ENCODE measurements at places on chromosomes 12 and 14.

- DNase-seq, result no peak
- no peak overlapping the region for H3K27ac ChIP-seq
- H3K36me3 ChIP-seq, result no peaks in the 10 kb centered on the region
- H3K4me1 ChIP-seq, result no peaks in the 10 kb centered on the region
- H3K4me3 ChIP-seq, result no peak overlapping the region
Observed at GRCh38 chr12:111260732-111261131, 108.2 kb downstream of the PHETA1 start.

- DNase-seq, result no peak
- H3K27ac ChIP-seq, result no peak overlapping the region
- H3K4me3 ChIP-seq, result no peak overlapping the region
- H3K4me1 ChIP-seq, result no peaks in the 10 kb centered on the region
Observed at GRCh38 chr12:53123578-53124351, 20.5 kb downstream of the SOAT2 start.

- H3K4me3 ChIP-seq, result no peak overlapping the region
- H3K4me1 ChIP-seq, result no peaks in the 10 kb centered on the region
- no peak overlapping the region for H3K27ac ChIP-seq
- no peaks in the 10 kb centered on the region for H3K27me3 ChIP-seq
- no peak for DNase-seq
Observed at GRCh38 chr14:79961197-79961596, 250.1 kb downstream of the DIO2 start.

DNA sequence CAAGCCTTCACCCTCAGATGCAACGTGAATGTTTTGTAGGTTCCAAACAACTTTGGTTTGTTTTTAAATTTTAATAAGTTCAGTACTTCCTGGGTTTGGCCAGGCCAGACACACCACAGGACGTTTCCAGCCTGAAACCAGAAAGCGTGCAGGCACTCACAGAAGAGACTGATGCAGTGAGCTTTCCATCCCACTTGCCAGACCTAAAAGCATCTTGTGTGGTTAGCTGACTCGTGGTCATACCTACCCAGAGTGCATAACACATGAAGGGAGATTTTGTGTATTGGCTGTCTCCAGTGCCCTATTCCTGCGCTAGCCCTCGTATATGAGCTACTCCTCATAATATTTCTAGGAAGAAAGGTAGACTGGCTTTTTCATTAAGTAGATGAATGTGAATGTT is 297.3 kb upstream of the FAR2 start:
- no peak overlapping the region for H3K4me3 ChIP-seq
- H3K4me1 ChIP-seq, result no peaks in the 10 kb centered on the region
- no peak for DNase-seq
- no peaks in the 10 kb centered on the region for H3K36me3 ChIP-seq
- no peaks in the 10 kb centered on the region for H3K27me3 ChIP-seq

DNA sequence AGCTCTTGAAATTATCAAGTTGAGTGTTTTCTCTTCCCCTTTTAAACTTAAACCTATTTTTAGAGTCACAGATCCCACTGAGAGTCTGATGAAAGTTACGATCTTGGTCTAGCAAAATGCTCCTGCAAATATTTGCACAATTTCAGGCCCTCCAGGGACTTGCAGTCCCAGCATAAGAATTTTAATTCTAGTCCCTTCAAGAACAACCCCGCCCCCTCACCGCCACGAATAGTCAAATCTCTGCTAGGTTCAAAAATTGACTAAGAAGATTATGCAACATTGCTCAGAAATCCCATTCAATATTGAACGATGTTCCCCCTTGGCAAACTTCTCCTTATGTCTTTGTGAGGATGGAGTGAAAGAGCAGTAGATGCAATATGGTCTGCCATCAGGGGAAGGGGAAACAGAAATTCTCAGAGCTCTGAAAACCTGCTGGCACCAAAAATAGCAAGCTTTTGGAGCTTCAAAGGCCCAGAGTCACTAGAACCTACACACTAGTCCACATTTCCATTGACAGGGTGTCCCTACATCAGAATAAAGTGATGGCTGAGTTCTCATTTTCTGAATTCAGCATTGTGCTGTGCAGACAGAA is 127.5 kb upstream of the CCDC175 start:
- peaks cover 16% of the 10 kb centered on the region for H3K27me3 ChIP-seq
- no peak overlapping the region for H3K27ac ChIP-seq
- H3K36me3 ChIP-seq, result no peaks in the 10 kb centered on the region
- H3K4me3 ChIP-seq, result no peak overlapping the region
- H3K4me1 ChIP-seq, result no peaks in the 10 kb centered on the region

- H3K27me3 ChIP-seq, result no peaks in the 10 kb centered on the region
- H3K36me3 ChIP-seq, result no peaks in the 10 kb centered on the region
- peaks cover 32% of the 10 kb centered on the region for H3K4me1 ChIP-seq
- DNase-seq, result peak; percentile 71
- no peak overlapping the region for H3K27ac ChIP-seq
Observed at GRCh38 chr12:26704214-26704613, 128.8 kb downstream of the ITPR2 start.

- H3K36me3 ChIP-seq, result no peaks in the 10 kb centered on the region
- H3K27me3 ChIP-seq, result no peaks in the 10 kb centered on the region
- H3K4me3 ChIP-seq, result no peak overlapping the region
- H3K27ac ChIP-seq, result peak overlapping the region; percentile 91
- H3K4me1 ChIP-seq, result peaks cover 26% of the 10 kb centered on the region
Observed at GRCh38 chr12:124625867-124626675, 58.7 kb upstream of the NCOR2 start.

GRCh38 chr14:64509036-64509435 is 4.5 kb downstream of the ZBTB1 start:
- no peak overlapping the region for H3K4me3 ChIP-seq
- DNase-seq, result no peak
- no peaks in the 10 kb centered on the region for H3K36me3 ChIP-seq
- peaks cover 25% of the 10 kb centered on the region for H3K4me1 ChIP-seq

DNA sequence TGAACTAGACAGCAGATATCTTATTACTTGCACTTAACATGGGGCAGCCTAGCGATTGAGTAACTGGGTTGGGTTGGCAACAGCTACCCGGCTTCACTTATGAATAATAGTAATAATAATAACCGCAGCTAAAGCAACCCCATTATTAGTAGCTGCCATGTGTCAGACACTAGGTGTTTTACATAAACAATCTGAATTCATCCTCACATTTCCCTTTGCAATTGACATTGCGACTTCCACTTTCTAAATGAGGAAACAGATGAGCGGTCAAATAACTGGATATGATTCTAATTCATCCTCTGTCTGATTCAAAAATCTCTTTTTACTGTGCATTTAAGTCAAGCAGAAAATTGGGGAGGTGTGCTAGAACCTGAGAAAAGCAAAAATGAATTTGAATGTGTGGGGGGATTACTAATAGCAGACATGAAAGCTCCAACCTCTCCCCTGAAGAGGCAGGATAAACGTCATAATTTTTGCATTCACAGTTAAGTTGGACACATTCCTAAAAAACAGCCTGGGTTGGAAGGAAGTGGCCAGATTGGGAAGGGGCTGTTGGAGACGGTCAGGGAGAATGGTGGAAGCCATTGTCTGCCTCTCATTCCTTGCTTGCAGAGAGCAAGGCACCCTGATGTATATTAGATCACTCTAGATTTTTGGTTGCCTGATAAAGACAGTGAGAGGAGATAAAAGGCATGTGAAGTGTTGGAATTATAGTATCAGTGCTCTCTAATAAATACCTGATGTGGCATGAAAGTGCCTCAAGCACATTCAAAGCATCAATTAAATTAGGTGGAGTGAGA is 13.1 kb downstream of the EMP1 start:
- H3K4me1 ChIP-seq, result peaks cover 71% of the 10 kb centered on the region
- H3K27me3 ChIP-seq, result no peaks in the 10 kb centered on the region
- peaks cover 24% of the 10 kb centered on the region for H3K36me3 ChIP-seq
- no peak overlapping the region for H3K4me3 ChIP-seq
- no peak for DNase-seq

DNA sequence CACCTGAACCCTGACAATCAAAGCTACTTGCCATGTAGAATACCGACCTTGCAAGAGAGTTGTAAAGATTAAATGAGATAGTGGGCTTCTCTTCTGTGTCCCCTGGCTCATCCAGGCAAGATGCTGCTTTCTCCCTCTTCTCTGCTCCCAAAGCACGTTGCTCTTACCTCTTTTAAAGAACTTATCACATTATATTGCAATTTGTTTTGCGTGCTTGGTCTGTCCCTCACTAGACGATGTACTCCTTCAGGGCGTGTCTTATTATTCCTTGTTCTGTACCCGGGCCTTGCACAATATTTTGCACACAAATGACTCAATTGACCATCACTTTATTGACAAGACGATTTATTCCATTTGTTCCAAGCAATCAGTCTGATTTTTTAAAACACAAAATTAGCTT is 3.3 kb downstream of the DCN start:
- no peak for DNase-seq
- H3K4me3 ChIP-seq, result no peak overlapping the region
- H3K27ac ChIP-seq, result no peak overlapping the region
- no peaks in the 10 kb centered on the region for H3K27me3 ChIP-seq
- H3K36me3 ChIP-seq, result no peaks in the 10 kb centered on the region

- no peak overlapping the region for H3K4me3 ChIP-seq
- H3K27me3 ChIP-seq, result no peaks in the 10 kb centered on the region
- DNase-seq, result peak; percentile 100
- peak overlapping the region; percentile 72 for H3K27ac ChIP-seq
- H3K36me3 ChIP-seq, result no peaks in the 10 kb centered on the region
- H3K4me1 ChIP-seq, result peaks cover 28% of the 10 kb centered on the region
Observed at GRCh38 chr12:92753976-92754885, 51.4 kb downstream of the PLEKHG7 start.

- no peaks in the 10 kb centered on the region for H3K4me1 ChIP-seq
- H3K27me3 ChIP-seq, result no peaks in the 10 kb centered on the region
Observed at GRCh38 chr12:45828402-45828801, 98.9 kb downstream of the ARID2 start.

GRCh38 chr14:81533536-81534343 is at the start of gene SEL1L:
Gene SEL1L (minus strand): TSS chr14:81533853. CDS start chr14:81533744, 109 bp downstream.
- H3K4me1 ChIP-seq, result peaks cover 7% of the 10 kb centered on the region
- H3K27me3 ChIP-seq, result no peaks in the 10 kb centered on the region
- DNase-seq, result peak; percentile 100
- no peaks in the 10 kb centered on the region for H3K36me3 ChIP-seq
- H3K27ac ChIP-seq, result peak within 1 kb of the TSS; percentile 39
- H3K4me3 ChIP-seq, result peak within 1 kb of the TSS; percentile 84

DNA sequence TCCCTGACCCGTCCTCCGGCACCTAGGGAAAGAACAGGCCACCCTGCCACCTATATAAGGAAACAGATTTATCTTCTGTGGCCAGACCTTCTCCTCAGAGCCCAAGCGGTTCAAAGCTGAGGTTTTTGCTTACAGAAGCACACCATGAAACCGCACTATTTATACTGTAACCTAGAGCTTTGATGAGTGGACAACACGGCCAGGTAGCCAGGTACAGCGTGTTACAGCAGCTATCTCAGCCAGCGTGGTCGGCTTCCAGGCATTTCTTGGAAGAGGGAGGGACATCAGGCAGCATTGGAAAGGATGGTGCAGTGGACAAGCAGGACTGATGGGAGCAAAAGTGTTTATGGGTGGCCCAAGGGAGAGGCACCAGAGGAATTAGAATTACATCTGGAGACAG is 34.4 kb downstream of the TTC7B start:
- H3K27ac ChIP-seq, result no peak overlapping the region

DNA sequence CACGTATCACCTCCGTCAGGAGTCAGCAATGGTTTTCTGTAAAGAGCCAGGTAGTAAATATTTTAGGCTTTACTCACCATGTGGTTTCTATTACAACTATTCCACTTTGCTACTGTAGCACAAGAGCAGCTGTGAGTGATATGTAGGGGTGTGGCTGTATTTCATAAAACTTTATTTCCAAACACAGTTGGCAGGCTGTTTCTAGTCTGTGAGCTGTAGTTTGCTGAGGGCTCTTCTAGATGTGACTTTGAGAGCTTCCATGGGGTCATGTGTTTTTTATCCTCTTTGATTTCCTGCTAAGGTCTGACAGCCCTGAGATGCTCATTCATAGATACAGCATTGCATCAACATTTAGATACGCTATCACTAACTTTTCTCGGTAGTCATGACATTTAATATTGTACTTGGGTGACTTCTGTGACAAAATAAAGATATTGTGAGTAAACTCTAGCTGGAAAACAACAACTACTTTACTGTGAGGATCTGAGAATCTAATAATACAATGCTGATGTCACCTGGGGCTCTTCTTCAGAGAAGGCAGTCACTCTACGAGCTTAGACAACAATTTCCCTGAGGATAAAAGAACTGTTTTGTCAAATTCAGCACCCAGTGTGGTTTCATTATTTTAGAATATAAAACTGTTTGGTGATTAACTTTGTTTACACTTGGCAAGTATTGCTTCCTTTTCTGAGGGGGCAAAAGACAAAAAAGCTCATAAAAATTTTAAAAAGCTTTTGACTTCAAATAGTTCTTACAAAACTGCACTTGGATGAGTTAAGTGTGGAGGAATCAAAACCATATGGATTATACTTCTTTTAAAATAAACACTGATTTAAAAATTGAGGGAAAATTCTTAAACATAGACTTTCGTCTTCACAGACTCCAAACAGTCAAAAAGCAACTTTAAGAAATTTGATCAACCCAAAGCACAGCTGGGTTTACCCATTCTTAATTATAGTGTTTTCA is 231.2 kb upstream of the DCN start:
- no peaks in the 10 kb centered on the region for H3K27me3 ChIP-seq
- no peaks in the 10 kb centered on the region for H3K4me1 ChIP-seq
- H3K4me3 ChIP-seq, result no peak overlapping the region
- no peak for DNase-seq
- H3K27ac ChIP-seq, result no peak overlapping the region
- no peaks in the 10 kb centered on the region for H3K36me3 ChIP-seq

DNA sequence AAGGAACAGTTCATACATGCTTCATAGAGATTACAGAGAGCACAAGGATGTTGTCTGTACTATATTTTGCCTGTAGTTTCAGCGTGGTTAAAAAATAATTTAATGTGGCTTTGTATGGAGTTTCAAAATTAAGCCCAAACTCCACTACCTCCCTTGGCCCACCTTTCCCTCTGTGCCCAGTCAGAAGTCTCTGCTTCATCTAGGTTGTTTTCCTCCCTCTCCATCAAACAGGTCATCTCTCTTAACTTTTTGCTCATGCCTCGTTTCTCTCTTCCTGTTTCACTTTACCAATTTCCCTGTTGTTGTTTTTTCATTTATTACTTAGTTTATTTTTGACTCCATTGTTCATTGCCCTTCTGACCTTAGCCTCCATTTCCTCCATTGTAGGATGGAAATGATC is 94.9 kb upstream of the NEDD1 start:
- no peaks in the 10 kb centered on the region for H3K27me3 ChIP-seq
- H3K4me3 ChIP-seq, result no peak overlapping the region
- H3K36me3 ChIP-seq, result no peaks in the 10 kb centered on the region
- peaks cover 37% of the 10 kb centered on the region for H3K4me1 ChIP-seq
- peak; percentile 63 for DNase-seq
- H3K27ac ChIP-seq, result peak overlapping the region; percentile 33

DNA sequence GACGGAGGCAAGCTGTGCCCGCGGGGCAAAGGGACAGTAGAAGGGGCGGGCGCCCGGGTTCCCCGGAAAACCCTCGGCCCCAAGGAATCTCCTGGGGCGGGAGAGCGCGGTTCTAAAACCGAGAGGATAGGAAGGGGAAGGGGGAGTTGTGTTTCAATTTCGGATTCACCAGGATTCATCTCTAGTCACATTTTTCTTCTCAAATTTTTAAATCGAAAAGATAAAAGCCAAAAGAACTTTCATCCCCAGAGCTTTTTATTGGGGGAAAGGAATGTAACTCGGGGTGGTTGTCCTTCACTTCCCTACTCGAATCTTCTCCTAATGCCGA is 1.4 kb downstream of the BMP4 start:
- H3K4me1 ChIP-seq, result peaks cover 17% of the 10 kb centered on the region
- no peak for DNase-seq
- H3K27ac ChIP-seq, result peak overlapping the region; percentile 65
